Cardiac septum (tissue), 1 donor: ENCODE measurements at places on chromosomes 3 and 15. TPM values are rescaled to one million over a fixed set of nuclear protein-coding genes. Genes with fewer than 3 reads are reported as not detected.

Gene PPP1R14D
- not detected for total RNA-seq

Gene GLDN
- 20.6 TPM for total RNA-seq

Gene ARL6IP5
- 167 TPM for total RNA-seq

Gene SEMA7A
- 1.5 TPM for total RNA-seq

Gene OXSM
- 11.0 TPM for total RNA-seq

Gene DNAH12
- 0.22 TPM for total RNA-seq
